Foreskin keratinocyte (primary cell): ENCODE measurements at places on chromosomes 11 and 22. TPM values are rescaled to one million over a fixed set of nuclear protein-coding genes. Genes with fewer than 3 reads are reported as not detected.

OR2D3 gene
- total RNA-seq: not detected in 2 replicates

OR5P2 gene
- total RNA-seq: 0.07 and 0.34 TPM in 2 replicates

B3GAT3 gene
- 27.4 and 35.3 TPM in 2 replicates for total RNA-seq

NXPE2 gene
- not detected in 2 replicates for total RNA-seq

ASCL2 gene
- total RNA-seq: 0.21 TPM in 1 of 2 replicates, not detected in the other

CYB5R3 gene
- 119 and 127 TPM in 2 replicates for total RNA-seq

C11orf86 gene
- not detected in 2 replicates for total RNA-seq

C11orf87 gene
- total RNA-seq: not detected in 2 replicates

KLHL35 gene
- 0.25 and 0.95 TPM in 2 replicates for total RNA-seq

ELMOD1 gene
- not detected in 2 replicates for total RNA-seq

C11orf52 gene
- total RNA-seq: 1.2 and 2.0 TPM in 2 replicates

TRPC6 gene
- total RNA-seq: 0.28 and 0.41 TPM in 2 replicates

NXF1 gene
- 38.3 and 42.5 TPM in 2 replicates for total RNA-seq

RPS13 gene
- 1,010 and 1,055 TPM in 2 replicates for total RNA-seq

PRODH gene
- total RNA-seq: 0.63 and 2.8 TPM in 2 replicates
